Aorta (tissue), 5 donors: ENCODE measurements at places on chromosomes 6 and 20. TPM values are rescaled to one million over a fixed set of nuclear protein-coding genes. Genes with fewer than 3 reads are reported as not detected.

- DNase-seq: no peak
Measured at GRCh38 chr6:22784601-22785410, 215.4 kb downstream of the HDGFL1 start.

GRCh38 chr20:36061754-36062153, 92.8 kb upstream of the EPB41L1 start:
- no peak for DNase-seq

GRCh38 chr20:63843222-63843621, 12.2 kb upstream of the ZBTB46 start:
- no peak for DNase-seq

DNA sequence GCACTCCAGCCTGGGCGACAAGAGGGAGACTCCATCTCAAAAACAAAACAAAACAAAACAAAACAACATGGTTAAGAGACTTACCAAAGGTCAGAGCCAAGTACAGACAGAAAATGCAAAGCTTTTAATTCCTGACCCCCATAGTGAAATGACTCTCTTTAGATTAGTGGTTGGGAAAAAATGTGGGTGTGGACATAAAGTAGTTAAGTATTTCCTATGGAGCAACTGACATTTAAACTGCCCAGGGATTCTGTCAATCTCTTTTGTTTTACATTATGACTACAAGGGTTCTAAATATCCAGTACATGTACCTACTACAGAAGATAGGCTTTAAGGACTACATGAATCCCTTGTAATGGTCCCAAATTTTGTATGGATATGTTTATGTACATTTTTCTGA, 75.1 kb downstream of the IRAK1BP1 start:
- DNase-seq: no peak

DNA sequence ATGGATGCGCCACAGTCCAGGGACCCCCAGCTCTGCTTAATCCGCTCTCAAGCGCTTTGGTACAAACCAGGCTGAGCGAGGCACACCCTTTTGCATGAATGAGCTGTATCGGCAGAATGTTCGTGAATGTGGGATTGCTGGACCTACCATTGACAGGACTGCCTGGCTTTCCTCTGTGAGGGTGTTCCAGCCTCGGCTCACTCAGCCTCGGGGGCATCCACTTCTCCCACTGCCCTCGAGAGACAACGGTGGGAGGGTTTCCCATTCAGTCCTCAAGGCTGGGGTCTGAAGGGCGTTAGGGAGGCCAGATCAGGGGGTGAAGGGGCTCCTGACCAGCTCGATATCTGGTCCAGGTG, 17.4 kb downstream of the MDFI start:
- peak; percentile 43 for DNase-seq

DNA sequence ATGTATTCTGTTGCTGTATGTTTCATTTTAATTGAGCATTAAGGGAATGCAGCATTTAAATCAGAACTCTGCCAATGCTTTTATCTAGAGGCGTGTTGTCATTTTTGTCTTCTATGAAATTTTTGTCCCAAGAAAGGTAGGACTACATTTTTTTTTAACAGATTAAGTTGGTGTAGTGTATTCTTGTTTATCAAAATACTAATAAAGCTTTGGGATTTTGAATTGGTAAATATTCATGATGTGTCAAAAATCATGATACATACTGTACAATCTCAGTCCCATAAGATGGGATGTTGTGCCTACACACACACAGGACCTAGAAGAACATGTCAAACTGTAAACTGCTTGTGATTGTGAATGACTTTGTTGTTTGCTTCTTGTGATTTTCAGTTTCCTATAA, 11.2 kb upstream of the HMGN4 start:
- DNase-seq: no peak

DNA sequence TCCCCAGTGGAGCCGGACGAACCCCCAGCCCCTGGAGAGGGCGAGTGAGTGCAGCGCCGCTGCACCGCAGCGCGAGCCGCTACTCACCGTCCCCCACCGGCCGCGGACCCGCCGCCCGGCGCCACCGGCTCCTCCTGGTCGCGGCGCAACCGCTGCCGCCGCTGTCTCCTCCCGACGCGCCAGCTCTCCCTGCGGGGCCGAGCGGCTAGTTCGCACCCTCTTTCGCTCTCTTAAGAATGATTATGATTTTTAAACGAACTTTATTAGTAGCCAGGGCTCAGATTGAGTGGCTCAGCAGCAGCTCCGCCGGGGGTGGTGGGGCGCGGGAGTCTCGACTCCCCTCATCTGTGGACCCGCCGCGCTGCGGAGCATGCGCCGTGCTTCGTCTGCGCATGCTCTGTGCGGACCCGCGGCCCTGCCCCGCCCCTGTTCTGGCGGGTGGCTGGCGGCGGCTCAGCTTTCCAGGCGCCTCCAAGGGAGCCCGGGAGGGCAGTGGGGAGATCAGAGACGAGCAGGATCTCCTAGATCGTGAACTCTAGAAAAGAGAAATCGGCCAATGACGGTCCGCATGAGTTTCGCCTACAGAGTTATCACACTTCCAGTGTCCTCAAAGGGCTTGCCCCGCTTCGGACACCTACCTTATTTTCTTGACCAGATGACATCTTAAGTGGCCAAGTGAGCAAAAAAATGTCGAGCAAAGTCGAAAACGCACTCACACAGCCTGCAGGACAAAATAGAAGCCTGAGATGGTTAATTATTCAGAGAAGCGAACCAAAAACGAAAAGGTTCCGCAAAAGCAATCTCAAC, at the start of gene RAB23:
TSS of gene RAB23 (minus strand) at position 372 of the 807 bp plus-strand sequence. CDS start 11,927 bp downstream, outside the sequence.
- DNase-seq: peak; percentile 94

DNA sequence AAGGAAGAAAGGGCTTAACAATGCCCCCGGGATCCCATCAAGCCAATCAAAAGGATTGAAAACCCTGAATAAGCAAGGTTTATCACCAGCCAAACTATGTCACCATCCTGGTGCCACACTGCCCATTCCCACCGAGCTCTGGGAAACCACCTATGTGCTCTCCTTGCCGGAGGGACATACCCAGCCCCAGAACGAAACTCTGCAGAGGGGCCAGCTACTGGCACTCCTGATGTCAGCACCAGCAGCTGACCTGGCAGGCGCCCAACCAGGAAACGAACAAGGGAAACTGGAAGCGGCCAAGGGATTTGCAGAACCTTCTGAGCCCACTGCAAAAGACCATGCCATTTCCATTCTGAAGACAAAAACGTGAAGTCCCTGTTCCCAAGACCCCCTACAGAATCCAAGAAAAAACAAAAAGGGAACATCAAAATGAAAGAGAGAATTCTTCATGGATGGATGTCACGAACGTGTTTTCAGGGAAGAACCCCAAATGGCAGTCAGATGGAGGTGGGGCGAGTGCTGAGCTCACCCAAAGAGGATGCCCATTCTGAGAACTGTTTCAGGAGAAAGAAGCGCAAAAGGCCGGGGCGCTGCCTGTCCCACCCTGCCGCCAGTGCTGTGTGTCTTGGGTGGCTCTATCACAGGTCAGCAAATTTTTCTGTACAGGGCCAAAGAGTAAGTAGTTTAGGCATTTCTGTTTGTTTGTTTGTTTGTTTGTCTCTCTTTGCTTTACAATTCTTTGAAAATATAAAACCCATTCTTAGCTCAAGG, 305.2 kb downstream of the ESR1 start:
- DNase-seq: peak; percentile 86

DNA sequence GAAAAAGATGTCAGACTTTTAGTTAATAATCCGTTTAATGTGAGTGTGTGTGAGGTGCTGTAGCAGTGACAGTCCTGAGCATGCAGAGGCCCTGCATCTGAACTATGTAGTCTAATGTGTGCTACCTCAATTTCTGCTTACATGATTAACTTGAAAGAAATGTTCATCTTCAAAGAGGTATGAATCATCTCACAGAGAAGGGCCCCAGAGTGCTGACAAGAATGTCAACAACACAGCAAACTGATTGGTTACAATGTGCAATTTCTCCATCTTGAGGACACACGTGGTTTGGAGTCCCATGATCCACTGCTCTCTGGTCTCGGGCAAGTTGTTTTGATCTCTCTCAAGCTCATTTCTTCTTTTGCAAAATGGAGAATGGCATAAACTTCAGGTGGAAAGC, 61.7 kb upstream of the EMILIN3 start:
- DNase-seq: no peak

DNA sequence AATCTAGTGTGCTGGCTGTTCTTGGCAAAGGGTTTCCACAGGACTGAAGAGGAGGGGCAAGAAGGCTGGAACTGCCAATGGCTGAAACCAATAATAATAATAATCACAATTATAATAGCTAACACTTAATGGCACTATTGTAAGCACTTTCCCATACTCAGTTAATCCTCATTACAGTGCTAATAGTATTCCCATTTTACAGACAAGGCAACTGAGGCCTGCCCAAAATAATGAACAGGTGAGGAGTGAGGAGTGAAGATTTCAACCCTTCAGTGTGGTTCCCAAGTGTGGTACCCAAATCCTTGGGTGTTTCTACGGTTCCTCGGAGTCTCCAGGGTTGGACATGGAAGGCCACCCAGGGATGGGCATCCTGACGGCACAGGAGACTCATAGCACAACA, 69.9 kb downstream of the TRERF1 start:
- DNase-seq: no peak

DNA sequence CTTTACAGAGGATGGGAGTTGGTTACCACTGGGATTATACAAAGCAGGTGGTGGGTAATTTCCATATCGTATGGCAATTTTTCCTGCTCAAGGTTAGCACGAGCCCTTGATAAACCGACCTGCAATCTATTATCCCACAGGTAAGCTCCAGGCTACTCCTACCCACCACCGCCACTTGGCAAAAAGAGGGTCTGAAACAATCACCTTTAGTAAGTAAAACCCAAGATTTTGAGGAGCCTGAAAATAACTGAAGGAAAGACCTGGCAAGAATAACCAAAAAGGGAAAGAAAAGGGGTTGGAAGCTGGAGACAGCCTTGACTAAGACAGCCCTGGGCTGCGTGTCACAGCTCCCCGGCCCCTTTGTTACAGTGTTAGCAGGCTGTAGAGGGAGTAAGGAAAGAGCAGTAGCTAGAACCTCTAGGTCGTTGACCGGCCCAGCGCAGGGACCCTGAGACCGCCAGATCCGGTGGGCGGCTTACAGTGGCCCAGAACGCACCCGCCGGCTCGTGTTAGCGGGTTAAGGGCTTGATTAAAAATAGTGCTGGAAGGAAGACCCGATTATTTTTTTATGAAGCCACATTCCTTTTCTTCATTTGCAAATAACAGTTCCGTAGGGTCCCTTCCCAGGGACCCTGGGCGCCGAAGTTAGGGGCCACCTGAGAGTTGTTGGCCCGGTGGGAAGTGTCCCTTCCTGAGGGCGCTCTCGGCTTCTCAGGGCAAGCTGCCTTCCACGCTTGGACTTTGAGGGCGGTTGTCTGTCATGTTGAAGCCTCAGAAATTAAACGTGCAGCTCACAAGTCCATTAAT, 30.5 kb downstream of the TFAP2B start:
- no peak for DNase-seq

GRCh38 chr20:61631751-61632150, 379.7 kb downstream of the CDH4 start:
- DNase-seq: peak; percentile 63

DNA sequence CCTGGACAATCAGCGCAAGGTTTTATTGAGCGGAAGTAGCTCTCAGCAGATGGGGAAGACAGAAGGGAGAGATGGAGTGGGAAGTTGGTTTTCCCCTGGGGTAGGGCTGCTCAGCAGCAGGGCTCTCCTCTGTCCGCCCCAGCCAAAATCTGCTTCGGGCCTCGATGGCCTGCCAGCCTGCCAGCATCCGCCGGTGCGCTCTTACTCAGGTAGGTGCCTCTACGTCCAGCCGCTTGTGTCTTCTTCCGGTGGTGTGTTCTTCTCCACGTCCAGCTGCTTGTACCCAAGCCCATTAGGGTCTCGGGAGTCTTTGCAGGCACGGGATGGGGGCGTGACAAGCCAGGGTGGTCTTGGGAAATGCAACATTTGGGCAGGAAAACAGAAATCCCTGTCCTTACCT, 1340.0 kb upstream of the MAP3K7 start:
- peak; percentile 32 for DNase-seq

DNA sequence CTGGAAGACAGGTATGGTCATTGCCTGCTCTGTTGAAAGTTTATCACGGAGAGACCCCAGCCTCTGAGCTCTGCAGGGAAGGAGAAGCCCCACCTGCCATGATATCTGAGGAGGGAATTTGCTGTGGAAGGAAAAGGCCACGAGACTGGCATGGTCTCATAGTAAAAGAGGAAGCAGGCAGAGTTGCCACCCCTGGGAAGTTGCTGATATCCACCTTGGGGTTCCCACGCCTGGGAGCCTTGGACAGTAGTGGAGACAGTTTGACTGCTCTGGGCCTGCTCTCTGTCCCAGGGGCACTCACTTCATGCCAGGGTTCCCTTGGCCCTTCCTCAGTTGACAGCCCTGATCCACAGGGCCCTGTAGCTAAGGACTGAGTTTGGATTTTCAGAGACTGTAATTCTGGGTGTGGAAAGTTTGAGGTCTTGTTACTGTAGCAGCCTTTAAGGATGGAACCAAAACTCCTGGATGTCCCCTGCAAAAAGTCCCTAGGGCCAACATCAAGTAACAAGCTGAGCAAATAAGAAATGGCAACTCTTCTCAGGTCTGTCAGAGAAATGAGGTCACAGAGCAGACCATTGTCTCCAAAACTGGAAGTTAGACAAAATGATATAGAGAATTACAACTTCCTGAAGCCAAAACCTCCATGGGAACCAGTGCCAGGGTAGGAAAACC, 6.9 kb upstream of the SIRPB1 start:
- peak; percentile 55 for DNase-seq

GRCh38 chr20:14341801-14342200, 4.4 kb upstream of the FLRT3 start:
- DNase-seq: no peak

DNA sequence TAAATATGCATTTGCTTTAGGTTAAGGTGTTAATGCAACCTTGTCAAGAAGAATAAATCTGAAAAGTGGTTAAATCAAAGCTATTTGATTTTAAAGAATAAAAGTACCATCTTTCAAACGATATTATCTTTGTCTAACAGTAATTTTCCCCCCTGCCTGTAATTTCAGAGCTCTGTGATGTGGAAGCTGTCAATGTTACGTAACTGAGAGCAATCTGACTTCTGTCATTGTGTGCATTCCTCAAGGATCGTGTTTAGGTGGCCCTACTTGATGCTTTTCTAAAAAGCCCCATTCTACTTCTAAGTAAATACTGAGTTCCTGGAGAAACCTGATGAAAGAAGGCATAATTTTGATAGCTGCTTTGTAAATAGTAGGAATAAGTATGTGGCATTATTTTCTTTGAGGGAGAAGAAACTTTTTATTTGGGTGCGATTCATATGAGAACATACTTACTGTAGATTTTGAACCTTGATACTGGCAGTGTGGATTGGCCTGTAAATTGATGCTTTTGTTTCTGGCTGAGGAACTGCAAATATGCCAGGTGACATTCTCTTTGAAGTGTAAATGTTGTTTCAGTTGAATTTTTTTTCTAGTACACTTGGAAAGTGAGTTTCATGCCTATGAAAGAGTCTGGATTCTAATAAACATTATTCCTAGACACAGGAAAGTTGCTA, 529.6 kb upstream of the FLRT3 start:
- DNase-seq: no peak

- DNase-seq: no peak
Measured at GRCh38 chr6:158684745-158685324, 35.0 kb downstream of the SYTL3 start.

GRCh38 chr6:35237476-35237875, 22.1 kb upstream of the ZNF76 start:
- no peak for DNase-seq

The CBFA2T2 gene
- 8.2 TPM for polyA plus RNA-seq

The BMP5 gene
- polyA plus RNA-seq: 0.38 TPM

The RNF217 gene
- polyA plus RNA-seq: 14.2 TPM

The IP6K3 gene
- polyA plus RNA-seq: 0.63 TPM

The LTB gene
- polyA plus RNA-seq: 2.5 TPM

The BNIP5 gene
- 2.3 TPM for polyA plus RNA-seq

The RIMS1 gene
- not detected for polyA plus RNA-seq

The XPO5 gene
- 13.7 TPM for polyA plus RNA-seq
